Vagina (tissue), 2 donors: ENCODE measurements at places on chromosomes 5 and 9.

- H3K27ac ChIP-seq = peak overlapping the region; percentile 86
- no peaks in the 10 kb centered on the region for H3K27me3 ChIP-seq
- H3K4me1 ChIP-seq = peaks cover 37% of the 10 kb centered on the region
- H3K36me3 ChIP-seq = no peaks in the 10 kb centered on the region
- no peak for DNase-seq
Observed at GRCh38 chr9:107281922-107282667, 984 bp upstream of the RAD23B start.

DNA sequence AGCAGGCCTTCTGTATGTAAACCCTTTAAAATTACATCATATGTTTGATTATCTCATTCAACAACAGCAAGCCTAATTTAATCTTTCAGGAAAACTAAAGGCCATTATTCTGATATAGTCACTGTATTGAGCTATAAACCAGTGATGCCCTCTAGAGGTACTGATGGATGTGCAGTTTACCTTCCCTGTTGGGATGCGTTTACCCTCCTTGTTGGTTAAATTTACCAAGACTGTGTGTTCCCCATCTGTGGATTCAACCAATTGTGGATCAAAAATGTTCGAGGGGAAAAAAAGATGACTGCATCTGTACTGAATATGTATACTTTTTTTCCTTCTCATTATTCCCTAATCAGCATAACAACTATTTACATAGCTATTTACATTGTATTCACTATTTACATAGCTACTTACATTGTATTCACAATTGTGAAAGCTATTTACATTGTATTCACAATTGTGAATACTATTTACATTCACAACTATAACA lies 3.7 kb upstream of the BAAT start:
- no peaks in the 10 kb centered on the region for H3K27me3 ChIP-seq
- no peak for DNase-seq
- no peaks in the 10 kb centered on the region for H3K36me3 ChIP-seq
- no peaks in the 10 kb centered on the region for H3K4me1 ChIP-seq

DNA sequence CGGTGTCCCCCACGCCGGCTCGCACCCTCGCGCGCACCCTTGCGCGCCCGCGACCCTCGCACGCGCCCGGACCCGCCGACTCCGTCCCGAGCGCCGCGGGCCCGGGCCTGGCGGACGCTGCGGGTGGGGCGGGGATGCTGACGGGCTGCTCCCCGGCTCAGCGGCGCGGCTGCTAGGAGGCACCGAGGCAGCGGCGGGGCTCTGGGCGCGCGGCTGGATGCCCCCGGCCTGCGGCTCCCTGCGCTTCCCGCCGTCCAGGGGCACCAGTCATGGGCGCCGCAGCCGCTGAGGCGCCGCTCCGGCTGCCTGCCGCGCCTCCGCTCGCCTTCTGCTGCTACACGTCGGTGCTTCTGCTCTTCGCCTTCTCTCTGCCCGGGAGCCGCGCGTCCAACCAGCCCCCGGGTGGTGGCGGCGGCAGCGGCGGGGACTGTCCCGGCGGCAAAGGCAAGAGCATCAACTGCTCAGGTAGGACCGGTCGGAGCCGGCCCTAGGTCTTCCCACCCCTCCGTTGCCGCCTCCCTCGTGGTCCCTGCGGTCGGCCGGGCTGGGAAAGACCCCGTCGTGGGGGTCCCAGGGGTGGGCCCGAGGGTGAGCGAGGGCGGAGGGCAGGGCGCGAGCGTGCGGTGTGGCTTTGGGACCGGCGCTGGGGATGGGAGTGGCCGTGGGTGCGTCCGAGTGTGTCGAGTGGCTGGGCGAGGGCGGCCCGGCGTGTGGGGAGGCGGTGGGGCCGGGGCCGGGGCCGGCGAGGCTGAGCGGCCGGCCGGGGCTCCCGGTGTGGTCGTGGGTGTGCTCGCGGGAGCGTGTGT lies 530 bp downstream of the TMEFF1 start:
- H3K4me3 ChIP-seq = peak overlapping the region; percentile 68
- peaks cover 10% of the 10 kb centered on the region for H3K4me1 ChIP-seq
- no peak overlapping the region for H3K27ac ChIP-seq

DNA sequence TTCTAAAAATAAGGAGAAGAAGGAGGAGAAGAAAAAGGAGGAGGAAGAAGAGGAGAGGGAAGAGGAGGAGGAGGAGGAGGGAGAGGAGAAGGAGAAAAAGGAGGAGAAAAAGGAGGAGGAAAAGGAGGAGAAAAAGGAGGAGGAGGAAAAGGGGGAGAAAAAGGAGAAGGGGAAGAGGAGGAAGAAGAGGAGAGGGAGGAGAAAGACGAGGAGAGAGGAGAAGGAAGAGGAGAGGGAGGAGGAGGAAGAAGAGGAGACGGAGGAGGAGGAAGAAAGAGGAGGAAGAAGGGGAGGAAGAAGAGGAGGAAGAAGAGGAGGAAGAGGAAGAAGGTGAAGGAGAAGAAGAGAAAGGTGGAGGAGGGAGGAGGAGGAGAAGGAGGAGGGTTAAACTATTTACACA lies 210.2 kb upstream of the TRPM3 start:
- H3K36me3 ChIP-seq = no peaks in the 10 kb centered on the region
- no peaks in the 10 kb centered on the region for H3K27me3 ChIP-seq
- no peak overlapping the region for H3K27ac ChIP-seq
- H3K4me3 ChIP-seq = no peak overlapping the region
- no peaks in the 10 kb centered on the region for H3K4me1 ChIP-seq
- DNase-seq = no peak

GRCh38 chr5:143977891-143978461 lies 166.0 kb downstream of the HMHB1 start:
- H3K4me1 ChIP-seq = no peaks in the 10 kb centered on the region
- no peak for DNase-seq
- H3K27me3 ChIP-seq = no peaks in the 10 kb centered on the region
- H3K4me3 ChIP-seq = no peak overlapping the region

DNA sequence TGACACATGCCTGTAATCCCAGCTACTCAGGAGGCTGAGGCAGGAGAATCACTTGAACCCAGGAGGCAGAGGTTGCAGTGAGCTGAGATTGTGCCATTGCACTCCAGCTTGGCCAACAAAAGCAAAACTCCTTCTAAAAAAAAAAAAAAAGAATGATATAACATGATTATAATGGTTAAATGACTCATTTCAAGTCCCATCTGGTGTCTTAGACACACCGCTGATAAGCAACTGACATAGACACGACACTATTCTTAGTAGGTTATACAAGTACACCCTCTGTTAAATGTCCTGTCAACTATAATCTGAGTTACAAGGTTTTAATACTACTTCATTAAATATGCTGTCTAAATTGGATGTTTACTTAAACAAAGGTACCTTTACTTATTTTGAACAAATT lies 405.3 kb upstream of the CLINT1 start:
- no peaks in the 10 kb centered on the region for H3K36me3 ChIP-seq
- no peak for DNase-seq
- H3K4me1 ChIP-seq = no peaks in the 10 kb centered on the region
- H3K27me3 ChIP-seq = no peaks in the 10 kb centered on the region
- no peak overlapping the region for H3K27ac ChIP-seq
- H3K4me3 ChIP-seq = no peak overlapping the region

DNA sequence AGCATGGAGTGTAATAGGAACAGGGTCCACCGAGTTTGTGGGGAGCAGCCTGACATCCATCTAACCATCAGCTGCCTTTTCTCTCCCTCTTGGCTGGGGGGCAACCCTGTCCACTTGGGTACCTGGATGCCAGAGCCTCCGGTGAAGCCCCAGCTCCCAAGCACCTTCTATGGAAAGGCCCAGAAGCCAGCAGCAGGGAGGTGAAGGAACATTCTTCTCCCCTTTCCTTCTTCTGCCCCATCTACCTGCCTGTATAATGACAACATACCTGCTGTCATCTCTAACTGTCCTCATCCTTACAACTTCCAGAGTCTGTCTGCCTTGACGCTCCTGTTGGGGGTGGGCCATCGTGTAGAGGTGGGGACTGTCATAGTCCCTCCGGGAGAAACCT lies 33.1 kb downstream of the THBS4 start:
- DNase-seq = no peak
- H3K27ac ChIP-seq = no peak overlapping the region
- no peaks in the 10 kb centered on the region for H3K27me3 ChIP-seq

DNA sequence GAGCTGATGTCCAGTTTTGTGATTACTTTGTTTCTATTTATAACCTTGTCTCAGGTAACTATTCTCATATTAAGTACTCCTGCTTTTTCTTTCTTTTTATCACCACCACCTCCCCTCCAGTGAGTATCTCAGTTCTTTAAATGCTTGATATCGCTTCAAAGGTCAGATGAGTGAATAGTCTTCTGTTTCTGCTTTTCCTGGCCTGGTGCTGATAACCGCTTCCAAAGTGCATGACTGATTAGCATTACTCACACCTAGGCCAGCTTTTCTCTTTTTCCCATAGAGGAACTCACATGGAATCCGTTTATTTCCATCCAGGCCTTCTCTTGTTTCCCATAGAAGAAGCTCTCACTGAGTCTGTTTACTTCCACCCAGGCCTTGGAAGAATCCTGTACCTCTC lies 3.2 kb downstream of the SLC36A1 start:
- no peaks in the 10 kb centered on the region for H3K27me3 ChIP-seq
- no peaks in the 10 kb centered on the region for H3K36me3 ChIP-seq
- H3K4me3 ChIP-seq = no peak overlapping the region
- H3K27ac ChIP-seq = no peak overlapping the region
- DNase-seq = no peak

DNA sequence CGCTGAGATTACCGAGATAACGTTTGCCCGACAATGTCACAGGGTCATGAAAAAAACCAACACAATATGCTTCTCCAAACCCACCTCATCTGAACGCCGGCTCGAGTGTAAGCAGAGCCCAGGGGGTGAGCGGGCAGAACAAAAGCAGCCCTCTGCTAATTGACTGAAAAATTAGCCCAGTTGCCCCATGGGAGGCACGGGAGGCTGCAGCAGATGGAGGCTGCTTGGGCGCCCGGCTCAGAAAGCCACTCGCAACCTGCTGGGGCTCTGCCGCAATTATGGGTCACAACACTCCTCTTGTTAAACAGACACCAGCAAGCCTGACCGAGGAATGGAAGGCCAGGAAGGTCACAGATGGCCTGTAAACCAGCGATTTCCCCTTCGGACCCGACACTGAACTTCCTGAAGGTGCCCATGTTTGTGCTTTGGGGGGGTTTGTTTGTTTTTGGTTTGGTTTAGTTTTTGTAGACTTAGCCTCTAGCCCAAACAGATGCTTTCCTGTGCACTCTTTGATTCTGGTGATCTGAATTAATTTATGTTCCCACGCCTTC lies 104.6 kb upstream of the IRX1 start:
- H3K36me3 ChIP-seq = no peaks in the 10 kb centered on the region
- H3K27me3 ChIP-seq = no peaks in the 10 kb centered on the region
- DNase-seq = no peak
- H3K4me1 ChIP-seq = no peaks in the 10 kb centered on the region

GRCh38 chr5:171863935-171864334 lies 78.3 kb downstream of the SMIM23 start:
- H3K36me3 ChIP-seq = no peaks in the 10 kb centered on the region
- H3K27ac ChIP-seq = no peak overlapping the region
- H3K27me3 ChIP-seq = no peaks in the 10 kb centered on the region
- no peak overlapping the region for H3K4me3 ChIP-seq

DNA sequence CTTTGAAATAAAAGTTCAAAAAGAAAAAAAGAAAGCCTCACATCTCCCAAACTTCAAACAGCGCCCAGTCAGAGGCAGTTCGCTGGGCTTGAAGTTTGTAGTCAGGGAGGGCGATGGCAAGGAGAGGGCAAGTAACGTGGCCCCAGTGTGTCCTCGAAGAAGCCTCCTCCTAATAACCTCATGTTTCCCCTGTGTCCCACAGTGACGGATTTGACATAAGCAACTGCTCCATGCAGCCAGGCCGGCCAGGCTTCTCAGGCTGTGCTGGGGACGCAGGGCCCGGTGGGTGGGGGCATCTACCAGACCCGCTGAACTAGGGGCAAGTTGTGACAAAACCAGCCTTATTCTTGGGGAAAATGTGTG lies 172.2 kb downstream of the ERCC6L2 start:
- no peak overlapping the region for H3K27ac ChIP-seq
- H3K4me1 ChIP-seq = peaks cover 19% of the 10 kb centered on the region
- no peaks in the 10 kb centered on the region for H3K27me3 ChIP-seq
- no peaks in the 10 kb centered on the region for H3K36me3 ChIP-seq
- no peak overlapping the region for H3K4me3 ChIP-seq
- DNase-seq = no peak

DNA sequence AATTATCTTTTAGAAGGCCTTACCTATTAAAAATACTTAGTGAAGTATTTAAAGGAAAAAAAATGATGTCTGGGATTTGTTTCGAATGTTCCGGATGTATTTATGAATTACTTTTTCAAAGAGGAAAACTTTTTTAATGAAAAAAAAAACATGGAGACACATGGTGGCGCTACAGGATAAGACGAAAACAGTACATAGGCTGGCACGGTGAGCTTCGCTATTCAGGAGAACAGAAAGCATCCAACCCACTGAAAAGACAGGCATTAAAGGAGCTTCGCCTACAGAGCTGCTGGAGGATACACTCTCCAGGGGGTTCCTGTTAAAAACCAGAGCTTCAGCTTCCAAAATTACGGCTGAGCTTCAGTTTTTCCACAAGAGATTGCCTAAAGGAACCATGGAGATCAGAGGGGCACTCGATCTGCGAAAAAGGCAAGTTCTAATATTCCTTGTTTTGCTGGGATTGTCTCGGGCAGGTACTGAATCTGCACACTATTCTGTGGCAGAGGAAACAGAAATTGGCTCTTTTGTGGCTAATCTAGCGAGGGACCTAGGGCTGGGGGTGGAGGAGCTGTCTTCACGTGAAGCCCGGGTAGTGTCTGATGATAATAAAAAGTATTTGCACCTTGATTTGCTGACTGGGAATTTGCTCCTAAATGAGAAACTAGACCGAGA lies at the start of gene PCDHB14:
PCDHB14 (plus strand) TSS at position 232 of the 672 bp plus-strand sequence; CDS start at position 395, 163 bp downstream.
- H3K27ac ChIP-seq = no peak within 1 kb of the TSS
- peak within 1 kb of the TSS; percentile 5 for H3K4me3 ChIP-seq
- no peaks in the 10 kb centered on the region for H3K4me1 ChIP-seq
- DNase-seq = no peak
- no peaks in the 10 kb centered on the region for H3K27me3 ChIP-seq
- H3K36me3 ChIP-seq = no peaks in the 10 kb centered on the region

DNA sequence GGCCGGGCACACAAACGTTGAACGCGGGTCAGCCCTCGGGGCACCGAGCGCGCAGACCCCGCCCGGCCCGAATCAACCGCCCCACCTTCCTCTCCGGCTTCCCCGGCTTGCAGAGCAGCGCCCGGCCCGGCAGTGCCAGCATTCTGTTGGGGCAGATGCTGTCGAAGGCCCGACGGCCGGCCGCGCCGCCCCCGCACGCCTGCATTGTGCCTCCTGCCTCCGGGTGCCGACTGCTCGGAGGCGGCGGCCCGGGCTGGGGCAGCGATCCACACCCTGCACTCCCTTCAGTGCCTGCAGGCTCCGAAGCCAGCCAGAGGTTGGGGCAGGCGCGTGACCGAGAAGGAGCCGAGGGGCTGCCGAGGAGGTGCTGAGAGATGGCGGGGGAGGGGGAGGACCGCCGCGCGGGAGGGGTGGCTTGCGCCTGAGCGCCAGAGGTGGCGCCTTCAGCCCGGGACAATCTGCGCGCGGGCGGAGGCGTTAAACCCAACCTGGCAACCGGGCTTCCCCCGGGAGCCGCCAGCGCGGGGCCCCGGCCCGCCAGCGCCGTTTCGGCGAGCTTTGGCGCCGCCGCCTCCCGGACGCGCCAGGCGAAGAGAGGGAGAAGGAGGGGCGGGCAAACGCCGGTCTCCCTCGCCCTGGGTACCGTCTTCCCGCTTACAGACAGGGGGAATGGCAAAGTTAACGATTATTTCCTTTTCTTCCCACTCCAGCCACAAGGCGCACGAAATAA lies at the start of gene MCIDAS:
MCIDAS (minus strand) TSS at position 382 of the 730 bp plus-strand sequence; CDS start at position 205, 177 bp downstream.
- H3K36me3 ChIP-seq = no peaks in the 10 kb centered on the region
- peaks cover 17% of the 10 kb centered on the region for H3K27me3 ChIP-seq
- DNase-seq = no peak
- H3K27ac ChIP-seq = no peak within 1 kb of the TSS
